GM18507 (cell line): ENCODE measurements at places on chromosomes 6 and 20.
A peak's percentile ranks its signal among the peaks of the same experiment; 100 is the strongest.

GRCh38 chr20:45445805-45446562 is 23.6 kb upstream of the WFDC2 start:
- no peak for DNase-seq

DNA sequence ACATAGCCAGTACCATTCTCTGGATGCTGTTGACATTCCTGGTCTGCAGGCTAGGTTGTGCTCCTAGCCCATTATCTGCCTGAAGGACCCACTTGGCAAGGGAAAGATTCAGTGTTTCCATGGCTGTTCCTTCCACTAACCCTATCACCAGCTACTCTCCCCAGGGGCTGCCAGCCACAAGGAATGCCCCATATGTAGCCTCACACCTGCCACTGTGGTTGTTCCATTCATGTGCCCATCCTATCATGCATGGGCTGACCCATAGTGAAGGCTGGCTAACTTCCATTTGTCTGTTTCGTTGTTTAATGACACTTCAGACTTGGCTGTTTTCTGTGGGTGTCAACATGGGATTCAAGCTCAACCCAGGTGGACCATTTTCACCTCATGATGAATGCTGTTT is 25.6 kb upstream of the HLA-A start:
- no peak for DNase-seq

GRCh38 chr20:21523281-21523868 is 9.5 kb upstream of the NKX2-2 start:
- DNase-seq: no peak

- no peak for DNase-seq
These were observed 39.1 kb upstream of the PAK5 start for GRCh38 chr20:9877932-9878495.

DNA sequence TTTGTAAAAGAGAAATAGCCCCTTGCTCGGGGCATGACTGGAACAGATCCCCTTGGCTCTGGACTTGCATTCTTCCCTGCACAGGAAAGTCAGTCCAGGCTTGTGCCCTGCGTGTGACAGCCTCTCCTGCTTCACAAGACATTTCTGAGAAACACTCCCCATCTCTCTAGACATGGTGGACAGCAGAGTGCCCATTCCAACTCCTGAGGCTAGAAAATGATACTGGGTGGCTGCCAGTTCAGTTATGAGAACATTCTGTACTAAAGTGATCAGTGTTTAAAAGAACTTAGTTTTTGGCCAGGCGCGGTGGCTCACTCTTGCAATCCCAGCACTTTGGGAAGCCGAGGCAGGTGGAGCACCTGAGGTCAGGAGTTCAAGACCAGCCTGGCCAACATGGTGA is 41.3 kb downstream of the TGM3 start:
- no peak for DNase-seq

DNA sequence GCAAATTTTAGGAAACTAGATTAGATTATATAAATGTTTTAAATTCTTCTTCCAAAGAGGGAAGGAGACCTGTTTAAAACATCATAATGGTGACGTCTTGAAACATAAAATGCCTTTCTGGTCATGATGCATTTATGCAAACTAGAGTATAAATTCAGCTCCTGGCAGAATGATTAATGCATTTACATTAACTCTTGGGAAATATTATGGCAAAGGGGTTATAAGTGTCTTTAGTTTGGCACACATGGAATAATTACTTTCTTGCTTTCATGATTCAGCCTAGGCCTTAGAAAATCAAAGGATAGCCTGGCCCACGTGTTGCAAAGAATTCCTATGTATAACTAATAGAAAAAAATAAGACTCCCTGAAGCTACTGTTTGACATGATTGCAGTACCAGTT is 639.2 kb downstream of the RFPL4B start:
- DNase-seq: no peak

DNA sequence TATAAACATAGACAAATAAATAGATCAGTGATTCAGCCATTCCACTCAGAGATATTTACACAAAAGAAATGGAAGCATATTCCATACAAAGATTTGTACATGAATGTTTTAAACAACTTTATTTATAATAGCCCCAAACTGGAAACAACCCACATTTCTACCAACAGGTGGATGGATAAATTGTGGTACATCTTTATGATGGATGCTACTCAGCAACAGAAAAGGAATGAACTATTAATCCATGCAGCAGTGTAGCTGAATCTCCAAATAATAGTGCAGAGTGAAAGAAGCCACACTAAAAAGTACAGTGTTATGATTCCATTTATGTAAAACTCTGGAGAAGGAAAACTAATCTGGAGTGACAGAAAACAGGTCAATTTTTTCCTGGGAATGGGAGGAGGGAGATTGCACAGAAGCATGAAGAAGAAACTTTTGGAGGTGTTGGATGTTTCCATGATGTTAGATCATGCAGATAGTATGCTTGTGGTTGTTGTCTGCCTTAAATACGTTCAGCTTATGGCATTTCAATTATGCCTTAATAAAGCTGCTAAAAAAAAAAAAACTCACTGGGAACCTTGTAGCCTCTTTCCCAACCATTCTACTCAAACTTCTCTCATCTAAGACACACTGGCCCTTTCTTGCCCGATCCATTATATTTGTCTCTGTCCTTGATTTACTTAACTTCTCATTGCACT is 100.9 kb downstream of the PPP1R14C start:
- DNase-seq: no peak

DNA sequence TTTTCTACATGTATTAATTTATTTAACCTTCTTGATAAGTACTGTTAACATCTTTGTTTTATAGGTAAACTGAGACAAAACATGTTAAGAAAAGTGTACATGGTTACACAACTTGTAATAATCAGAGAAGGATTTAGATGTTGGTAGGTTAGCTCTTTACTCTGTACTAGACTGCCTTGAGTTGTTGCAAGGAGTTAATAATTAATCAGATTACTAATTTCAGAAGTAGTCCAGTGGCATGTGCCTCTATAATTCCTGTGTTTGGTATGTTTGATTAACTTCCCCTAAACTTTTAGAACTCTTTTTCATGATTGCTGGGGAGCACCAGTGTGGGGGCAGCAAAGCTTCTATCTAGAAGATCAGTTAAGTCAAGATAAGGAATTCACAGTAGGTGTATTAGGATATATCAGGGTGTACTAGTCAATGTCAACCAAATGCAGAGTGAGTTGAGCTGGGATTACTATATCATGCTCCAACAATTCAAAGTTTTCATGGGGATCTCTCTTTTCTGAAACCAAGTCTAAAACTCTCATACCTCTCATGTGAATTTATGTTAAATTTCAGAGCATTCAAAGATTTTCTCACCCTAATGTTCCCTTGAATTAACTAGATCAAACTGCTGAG is 129.7 kb upstream of the AHI1 start:
- DNase-seq: peak; percentile 26

DNA sequence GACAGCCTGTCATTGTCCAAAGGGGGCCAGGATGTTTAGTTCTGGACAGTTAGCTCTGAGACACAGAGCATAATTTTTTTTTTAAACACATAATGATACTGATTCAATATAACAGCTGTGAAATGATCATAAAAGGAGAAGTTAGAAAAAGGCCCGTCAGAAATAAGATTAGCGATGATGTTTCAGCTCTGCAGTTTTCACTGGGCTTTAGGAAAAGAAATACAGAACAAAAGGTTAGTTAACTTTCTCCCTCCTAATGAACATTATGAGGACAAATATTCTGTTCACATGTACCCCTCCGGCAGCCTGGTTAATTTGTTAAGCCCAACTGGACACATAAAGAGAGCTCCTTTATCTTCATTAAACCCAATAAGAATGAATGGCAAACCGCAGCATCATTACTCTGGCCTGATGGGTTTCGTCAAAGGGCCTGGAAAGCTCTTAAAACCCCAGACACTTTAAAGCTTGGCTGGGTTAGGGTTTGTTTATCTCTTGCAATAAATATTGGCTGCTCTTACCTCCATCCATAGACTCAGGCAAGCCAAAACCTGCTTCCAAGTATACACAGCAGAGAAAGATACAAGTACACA is 394.6 kb downstream of the KIF16B start:
- no peak for DNase-seq

- no peak for DNase-seq
These were observed 58.7 kb downstream of the VAPB start for GRCh38 chr20:58447511-58448391.

DNA sequence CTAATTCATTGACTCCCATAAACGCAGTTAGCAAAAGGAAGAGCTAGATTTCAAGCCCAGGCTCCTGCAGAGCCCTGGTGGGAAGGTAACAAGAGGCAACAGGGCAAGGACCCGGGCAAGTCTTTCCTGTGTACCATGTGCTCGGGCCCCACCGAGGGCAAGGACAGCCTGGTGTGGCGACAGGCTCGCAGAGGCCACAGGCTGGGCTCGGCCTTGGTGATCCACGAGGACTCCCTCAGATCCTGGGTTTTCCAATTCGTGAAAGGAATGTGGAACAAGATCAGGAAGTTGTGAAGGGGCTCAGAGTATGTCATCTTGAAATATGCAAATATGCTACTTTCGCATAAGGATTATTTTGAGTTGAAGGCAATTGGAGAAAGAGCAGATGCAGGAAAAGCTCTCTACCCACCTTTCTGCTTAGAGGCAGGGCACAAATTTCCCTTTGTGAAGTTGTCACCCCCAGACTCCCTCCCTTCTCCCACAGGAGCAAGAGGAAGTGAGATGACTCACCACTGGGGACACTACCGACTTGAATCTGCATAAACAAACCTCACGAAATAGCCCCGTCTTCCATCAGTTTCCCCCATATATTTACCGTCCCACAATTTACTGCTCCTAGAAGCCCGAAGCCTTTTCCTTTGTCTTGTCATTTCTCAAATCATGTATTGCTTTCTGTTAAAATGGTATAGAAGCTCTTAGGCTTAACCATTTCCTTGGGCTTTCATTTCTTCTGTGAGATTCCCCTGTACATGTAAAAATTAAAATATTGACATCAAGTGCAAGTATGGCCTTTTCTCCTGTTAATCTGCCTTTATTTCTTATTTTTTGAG is 79.0 kb downstream of the PSMG4 start:
- no peak for DNase-seq

DNA sequence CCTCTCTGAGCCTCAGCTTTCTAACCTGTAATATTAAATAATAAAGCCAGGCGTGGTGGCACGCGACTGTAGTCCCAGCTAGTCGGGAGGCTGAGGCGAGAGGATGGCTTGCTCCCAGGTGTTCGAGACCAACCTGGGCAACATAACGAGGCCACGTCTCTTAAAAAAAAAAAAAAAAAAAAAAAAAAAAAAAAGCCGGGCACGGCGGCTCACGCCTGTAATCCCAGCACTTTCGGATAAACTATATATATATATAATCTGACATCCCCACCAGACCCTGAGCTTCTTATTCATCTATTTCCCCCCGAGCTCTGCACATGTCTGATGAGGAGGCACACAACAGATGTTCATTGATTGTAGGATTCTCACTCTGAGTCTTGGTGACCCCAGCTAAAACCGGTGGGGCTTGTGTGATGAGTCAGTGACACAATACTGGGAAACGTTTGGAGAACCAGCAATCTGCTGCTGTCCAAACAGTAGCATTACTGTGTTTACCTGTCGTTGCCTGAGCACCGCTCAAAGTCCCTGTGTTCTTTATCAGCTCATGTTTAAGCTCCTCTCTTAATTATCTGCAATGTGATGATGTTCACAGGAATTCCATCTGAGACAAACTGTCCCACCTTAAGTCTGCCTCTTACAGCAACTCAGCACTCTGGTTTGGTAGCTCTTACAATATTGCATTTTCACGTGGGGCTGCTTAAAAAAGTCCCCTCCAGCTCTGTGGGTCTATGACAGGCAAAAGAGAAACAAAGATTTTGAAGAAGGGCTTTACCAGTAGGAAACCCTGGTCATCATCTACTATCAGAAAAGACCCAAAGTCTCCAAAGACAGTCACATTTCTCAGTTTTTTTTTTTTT is 1.0 kb upstream of the SPATA2 start:
- no peak for DNase-seq

DNA sequence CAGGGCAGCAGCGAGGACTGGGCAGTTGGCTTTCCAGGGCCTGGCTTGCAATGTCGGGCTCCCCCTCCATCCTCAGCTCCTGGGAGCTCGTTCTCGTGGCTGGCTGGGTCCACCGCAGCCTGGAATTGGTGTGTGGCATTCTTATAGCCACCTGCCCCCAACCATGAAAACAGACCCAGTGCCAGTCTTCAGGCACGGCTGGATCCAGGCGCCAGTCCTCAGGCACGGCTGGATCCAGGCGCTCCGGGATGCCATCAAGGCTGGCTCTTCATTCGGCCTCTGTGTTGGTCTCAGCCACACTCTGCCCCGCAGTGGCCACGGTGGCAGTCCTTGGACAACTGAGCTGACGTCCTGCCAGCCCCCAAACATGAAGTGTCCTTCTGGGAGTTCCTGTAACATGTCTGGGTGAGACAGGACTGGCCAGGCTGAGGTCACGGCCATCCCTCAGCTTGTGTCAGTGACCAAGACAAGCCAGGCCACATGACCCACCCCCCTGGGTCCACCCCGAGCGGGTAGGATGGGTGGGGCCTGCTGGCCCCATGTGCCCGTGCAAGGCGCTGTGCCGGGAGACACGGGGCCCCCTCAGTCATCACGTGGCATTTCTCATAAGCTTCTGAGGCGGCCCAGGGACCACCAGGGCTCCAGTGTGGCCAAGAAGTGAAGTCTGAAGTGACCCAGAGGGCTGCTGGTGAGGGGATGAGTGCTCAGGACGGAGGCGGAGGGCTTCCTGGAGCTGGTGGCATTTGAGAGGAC is 99.0 kb downstream of the TAF4 start:
- no peak for DNase-seq

GRCh38 chr6:96876886-96877545 is 20.7 kb downstream of the NDUFAF4 start:
- DNase-seq: no peak

- no peak for DNase-seq
These were observed 3.3 kb downstream of the TAB2 start for GRCh38 chr6:149320796-149321195.

- no peak for DNase-seq
These were observed 96.8 kb downstream of the CDH26 start for GRCh38 chr20:60054716-60055634.

GRCh38 chr6:143838395-143838794 is 4.7 kb upstream of the LTV1 start:
- DNase-seq: no peak

GRCh38 chr6:128554302-128554701 is 33.9 kb upstream of the PTPRK start:
- no peak for DNase-seq

GRCh38 chr6:168226902-168227318 is 92.7 kb downstream of the DACT2 start:
- no peak for DNase-seq

DNA sequence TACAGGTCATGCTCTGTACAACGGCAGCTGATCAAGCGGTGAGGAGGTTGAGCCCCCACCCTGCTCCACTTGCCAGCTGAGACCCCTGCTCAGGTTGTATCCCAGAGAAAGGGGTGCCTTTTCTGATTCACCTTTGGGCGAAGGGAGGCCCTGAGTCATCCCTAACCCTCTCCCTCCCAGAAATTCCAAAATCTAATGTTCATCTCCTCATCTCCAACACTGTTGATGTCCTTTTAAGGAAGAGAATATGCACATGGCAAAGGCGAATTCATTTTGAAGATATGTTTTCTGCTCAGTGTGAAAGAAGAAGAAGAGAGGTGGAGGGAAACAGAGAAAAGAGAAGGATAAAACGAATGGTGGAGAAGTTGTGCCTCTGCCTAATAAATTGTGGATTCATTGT is 120.5 kb downstream of the SCML4 start:
- DNase-seq: no peak
